Caudate nucleus (tissue), 63 donors: ENCODE measurements at places on chromosomes 3 and 15.

- DNase-seq: no peak
Observed at GRCh38 chr3:113485161-113485609, 29.8 kb downstream of the SPICE1 start.

DNA sequence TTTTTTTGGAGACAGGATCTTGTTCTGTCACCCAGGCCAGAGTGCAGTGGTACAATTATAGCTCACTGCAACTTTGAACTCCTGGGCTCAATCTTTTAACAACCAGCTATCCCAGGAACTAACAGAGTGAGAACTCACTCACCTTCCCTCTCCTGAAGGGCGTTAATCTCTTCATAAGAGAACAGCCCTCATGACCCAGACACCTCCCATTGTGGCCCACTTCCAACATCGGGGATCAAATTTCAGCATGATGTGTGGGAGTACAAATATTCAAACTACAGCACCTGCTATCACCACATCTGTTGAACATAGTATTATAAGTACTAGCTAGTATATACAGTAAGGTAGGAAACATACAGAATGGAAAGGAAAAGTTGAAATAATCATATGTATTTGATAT is 132.5 kb downstream of the DOCK3 start:
- no peak for DNase-seq

DNA sequence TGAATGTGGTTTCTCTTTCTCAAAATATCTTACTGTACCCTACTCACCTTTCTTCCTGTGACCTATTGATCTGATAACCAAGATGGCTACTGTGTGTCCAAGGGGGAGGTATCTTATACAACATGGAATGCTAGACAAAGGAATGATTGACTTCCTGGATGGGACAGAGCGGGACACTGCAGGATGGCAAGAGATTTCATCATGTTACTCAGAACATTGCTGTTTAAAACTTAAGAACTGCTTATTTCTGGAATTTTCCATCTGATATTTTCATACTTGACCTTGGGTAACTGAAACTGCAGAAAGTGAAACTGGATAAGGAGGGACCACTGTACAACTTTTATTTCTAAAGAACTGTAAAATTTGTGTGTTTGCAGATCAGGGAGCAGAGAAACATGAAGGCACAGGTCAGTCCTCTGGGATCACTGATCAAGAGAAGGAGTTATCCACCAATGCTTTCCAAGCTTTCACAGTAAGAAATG is 18.5 kb downstream of the CNOT10 start:
- no peak for DNase-seq

DNA sequence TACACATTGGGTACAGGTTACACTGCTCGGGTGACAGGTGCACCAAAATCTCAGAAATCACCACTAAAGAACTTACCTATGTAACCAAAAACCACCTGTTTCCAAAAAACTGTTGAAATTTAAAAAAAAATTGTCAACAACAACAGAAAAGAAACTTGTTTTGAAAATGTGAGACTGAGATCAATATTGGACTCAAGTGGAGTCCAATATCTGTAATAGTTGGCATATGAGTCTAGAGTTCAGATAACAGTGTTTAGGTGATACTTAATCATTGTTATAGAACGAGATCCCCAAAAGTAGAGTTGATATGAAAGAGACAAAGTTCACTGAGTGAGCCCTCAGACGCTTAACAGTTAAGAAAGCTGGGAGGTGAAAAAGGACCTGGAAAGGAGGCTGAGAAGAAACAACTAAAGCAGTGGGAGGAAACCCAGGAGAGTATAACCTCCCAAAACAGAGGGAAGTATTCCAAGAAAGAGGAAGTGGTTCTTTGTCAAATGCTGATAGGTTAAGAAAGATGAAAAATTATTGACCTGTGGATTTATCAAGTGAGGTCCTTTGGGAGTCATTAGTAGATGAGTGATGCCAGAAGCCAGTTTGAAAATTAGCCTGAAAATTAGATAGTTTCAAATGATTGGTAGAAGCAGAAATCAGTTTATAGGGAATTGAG is 388.6 kb upstream of the DPH6 start:
- no peak for DNase-seq

GRCh38 chr3:94362393-94362792 is 299.5 kb downstream of the NSUN3 start:
- no peak for DNase-seq
